ENCODE measurements at places on chromosomes 2 and 18.

- no peak for DNase-seq
Measured at GRCh38 chr2:11579867-11580659, 46.2 kb downstream of the GREB1 start.

GRCh38 chr2:128276878-128277675 lies 41.6 kb downstream of the HS6ST1 start:
- DNase-seq, result no peak

- no peak for DNase-seq
Measured at GRCh38 chr2:211061612-211062296, 505.4 kb downstream of the CPS1 start.

DNA sequence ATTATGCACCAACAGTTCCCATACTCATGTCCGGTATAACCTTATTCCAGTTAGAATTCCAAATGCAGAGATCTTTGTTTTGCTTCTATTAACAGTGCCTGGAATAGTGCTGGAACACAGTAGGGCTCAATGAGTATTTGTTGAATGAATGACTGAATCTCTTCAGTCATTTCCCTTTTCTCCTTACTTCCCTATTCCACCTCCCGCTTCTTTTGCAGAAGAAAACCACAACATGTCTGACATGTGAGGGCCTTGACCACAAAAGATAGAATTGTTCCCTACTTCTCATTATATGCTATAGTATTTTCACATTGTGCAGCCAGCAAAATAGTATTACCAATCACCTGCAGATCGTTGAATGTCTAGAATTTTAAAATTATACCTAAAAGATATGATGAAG lies 19.5 kb upstream of the HNRNPLL start:
- no peak for DNase-seq

- no peak for DNase-seq
Measured at GRCh38 chr2:181367411-181367810, 89.8 kb upstream of the ITGA4 start.

DNA sequence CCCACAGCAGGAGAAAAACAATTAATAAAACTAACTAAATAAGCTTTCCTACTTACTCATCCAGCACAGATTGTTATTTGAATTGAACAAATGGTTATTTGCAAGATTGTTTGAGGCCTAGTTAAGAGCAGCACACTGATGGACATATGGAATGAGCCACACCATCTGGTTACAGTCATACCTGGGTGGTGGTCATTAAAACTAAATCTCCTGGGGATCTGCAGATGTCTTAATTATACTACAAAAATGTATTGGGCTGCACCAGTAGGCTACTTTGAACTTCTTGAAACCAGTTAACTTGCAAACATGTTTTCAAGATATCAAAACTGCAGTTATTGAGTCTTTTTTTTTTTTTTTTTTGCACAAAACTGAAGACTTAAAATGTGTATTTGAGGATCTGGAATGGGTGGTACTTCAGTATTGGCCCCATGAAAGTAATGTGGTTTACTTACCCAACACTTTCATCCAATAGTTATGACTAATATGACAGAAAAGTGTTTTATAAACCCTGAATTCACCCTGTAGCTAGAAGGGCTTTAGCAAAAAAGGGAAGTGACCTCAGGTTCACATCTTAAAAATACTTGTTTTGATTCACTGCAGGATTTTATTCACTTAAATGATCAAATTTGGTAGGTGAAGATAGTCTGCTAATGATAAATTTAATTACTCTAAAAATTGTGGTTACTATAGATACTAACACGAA lies 10.8 kb downstream of the AGFG1 start:
- DNase-seq, result peak; percentile 40

GRCh38 chr18:50461251-50461650 lies 86.4 kb downstream of the SKA1 start:
- DNase-seq, result no peak

- no peak for DNase-seq
Measured at GRCh38 chr18:22102953-22103646, 66.3 kb upstream of the GATA6 start.

DNA sequence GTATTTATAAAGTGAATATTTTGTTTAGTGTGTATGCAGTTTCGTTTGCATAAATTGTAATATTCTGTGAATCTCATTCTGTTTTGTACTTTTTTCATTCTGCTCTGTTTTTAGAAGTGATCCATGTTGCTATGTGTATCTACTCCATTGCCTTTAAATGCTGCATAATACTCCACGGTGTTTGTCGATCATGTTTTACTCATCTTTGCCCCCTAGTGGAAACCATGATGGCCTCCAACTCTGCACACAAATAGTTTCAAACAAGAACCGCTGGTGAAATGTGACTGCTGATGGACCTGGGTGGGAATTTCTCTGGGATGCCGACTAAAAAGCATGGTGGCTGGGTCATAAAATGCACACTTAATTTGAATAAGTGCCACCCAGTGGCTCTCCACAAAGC lies 32.0 kb upstream of the SKOR2 start:
- peak; percentile 42 for DNase-seq

DNA sequence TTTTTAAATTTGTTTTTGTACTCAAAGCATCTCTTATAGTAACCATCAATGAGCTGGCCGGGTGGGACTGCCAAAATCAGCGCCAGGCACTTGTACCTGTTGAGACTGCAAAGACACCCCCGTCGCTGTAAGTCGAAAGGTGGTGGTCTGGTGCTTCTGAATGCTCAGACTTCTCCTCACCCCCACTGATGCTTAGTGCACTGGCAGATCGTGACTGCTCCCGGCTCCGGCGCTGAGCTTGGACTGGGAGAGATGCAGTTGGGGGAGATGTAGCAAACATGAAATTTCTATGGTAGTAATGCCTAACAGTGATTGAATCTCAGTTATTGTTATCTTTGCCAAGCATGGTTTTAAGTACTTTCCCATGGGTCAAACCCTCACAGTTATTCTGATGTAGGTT lies 80.6 kb downstream of the RIF1 start:
- no peak for DNase-seq

- DNase-seq, result peak; percentile 89
Measured at GRCh38 chr2:30026091-30027055, 105.0 kb upstream of the ALK start.

- DNase-seq, result peak; percentile 53
Measured at GRCh38 chr2:28082131-28082530, 191.6 kb downstream of the BABAM2 start.

GRCh38 chr2:240184656-240185055 lies 44.2 kb upstream of the OTOS start:
- DNase-seq, result no peak

GRCh38 chr2:119704670-119705120 lies 25.7 kb downstream of the TMEM177 start:
- DNase-seq, result no peak

DNA sequence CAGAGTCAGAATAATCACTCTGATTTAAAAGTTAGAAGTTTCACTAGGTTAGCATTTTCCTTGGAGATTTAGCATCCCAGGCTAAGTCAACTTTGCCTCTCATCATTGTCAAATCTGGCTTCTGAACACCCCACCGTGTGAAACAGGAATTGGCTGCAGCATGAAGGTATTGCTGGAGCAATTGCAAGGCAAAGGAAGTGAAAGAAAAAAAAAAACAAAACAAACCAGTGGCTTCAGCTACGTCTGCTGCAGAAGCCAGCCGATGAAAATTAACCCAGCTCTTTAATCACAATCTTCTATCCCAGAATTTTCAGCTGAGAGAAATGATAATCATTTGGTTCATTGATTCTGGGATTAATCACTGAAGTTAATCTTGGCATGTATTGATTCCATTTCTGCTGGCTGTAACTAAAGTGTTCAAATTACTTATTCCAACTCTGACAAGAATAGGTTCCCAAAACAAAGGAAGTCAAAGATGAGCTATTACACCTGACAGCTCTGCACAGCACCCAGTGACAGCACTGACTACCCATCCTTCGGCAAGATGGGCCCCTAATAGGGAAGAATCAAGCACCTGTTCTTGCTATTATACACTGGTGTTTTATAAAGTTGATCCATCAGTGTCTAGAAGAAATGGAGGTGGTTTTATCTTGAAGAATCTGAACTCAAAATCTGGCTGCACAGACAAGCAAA lies 42.7 kb upstream of the REG3G start:
- no peak for DNase-seq

DNA sequence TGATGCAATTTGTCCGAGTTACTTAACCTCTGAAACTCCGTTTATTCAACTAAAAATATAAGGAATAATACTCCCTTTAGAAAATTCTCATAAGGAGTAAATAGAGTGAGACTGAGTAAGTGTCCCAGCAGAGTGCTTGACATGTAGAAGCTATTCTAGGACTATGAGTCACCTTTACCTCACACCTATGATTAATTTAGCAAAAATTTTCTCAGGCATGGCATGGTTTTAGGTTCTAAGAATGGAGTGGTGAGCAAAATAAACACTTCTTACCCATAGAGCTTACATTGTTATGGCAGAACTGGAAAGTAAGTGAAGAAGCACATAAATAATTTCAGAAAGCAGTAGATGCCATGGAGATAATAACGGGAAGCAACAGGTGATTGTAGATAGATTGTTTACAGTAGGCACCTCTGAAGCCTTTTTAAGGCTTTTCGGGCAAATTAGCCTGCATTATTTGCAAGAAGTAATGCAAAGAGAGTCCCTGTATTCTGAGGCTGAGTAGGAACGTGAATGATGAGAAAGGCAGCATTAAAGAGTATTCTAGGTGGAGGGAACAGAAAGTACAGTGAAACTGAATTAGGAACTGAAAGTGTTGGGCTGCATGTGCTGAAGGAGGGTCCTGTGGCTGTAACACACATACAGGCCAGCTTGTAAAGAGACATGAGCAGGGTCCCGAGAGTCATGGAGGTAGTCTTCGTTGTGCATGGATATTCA lies 209.2 kb downstream of the ZNF407 start:
- peak; percentile 88 for DNase-seq

- no peak for DNase-seq
Measured at GRCh38 chr2:222043897-222044296, 254.9 kb downstream of the PAX3 start.

DNA sequence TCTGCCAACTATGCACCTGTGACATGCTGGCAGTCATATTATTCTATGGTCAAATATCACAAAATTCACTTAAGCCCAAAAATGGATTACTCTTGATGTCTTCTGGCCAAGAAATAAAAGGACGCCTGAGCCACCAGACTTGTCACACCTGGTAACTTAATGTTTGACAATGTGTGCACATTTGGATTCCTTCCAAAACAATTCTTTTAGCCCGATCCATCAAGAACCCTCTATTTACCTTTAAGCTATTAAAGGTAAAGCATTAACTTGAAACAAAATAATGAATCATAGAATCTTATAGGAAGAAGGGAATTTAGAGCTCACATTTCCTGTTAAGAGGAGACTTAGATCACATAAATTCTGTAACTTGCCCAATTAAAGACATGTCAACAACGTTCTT lies 46.5 kb upstream of the NFU1 start:
- no peak for DNase-seq

DNA sequence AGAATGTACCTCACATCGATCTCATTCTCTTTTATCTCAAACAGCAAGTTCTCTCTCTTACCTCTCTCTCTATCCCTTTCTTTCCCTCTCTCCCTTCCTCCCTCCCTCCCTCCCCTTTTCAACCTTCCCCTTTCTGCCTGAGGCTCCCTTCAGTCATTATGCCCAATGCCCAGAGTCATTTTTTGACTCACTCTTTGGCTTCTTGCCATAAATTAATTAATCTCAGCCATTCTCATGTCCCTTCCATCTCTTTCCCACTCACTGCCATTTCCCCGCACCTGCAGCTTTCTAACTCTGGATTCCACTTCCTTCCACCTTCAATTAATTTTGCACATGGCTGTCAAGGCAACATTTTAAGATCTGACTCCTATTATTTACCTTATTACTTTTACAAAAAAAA lies 60.1 kb downstream of the EVA1A start:
- peak; percentile 75 for DNase-seq

DNA sequence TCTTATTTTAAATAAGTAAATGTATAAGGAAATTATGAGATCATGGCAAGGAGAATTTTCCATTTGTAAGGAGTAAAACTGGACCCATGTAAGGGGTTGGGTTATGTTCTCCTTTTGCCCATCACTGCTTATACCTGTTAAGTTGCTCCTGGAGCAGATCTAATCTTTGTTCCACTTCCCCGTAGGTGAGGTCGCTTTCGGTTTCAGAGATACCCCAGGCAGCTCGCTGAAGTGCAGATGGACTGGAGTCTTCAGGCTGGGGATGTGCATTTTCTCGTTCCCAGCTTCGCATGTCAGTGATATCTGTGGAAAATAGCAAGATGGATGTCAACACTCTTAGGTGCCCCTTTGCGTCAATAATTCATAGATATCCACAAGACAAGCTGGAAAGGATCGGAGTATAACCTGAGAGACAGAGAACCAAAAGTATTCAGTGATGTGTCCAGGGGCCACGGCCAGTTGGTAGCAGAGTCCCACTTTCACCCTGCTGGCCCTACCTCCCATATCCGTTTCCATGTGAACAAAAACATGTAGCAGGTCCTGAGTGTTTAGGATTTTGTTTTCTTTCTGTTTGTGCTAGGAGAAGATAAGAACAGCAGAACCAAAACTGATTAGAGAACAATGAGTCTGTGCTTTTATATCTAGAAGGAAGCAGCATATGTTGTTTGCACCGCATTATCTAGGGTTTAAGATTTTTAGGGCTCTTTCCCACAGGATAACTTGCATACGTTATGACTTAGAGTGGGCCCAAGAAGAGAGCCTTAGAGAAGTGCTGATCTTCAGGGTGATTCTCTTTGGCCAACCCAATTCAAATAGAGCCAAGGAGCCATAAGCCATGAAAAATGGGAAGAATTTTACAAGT lies 36.0 kb downstream of the GCA start:
- no peak for DNase-seq

DNA sequence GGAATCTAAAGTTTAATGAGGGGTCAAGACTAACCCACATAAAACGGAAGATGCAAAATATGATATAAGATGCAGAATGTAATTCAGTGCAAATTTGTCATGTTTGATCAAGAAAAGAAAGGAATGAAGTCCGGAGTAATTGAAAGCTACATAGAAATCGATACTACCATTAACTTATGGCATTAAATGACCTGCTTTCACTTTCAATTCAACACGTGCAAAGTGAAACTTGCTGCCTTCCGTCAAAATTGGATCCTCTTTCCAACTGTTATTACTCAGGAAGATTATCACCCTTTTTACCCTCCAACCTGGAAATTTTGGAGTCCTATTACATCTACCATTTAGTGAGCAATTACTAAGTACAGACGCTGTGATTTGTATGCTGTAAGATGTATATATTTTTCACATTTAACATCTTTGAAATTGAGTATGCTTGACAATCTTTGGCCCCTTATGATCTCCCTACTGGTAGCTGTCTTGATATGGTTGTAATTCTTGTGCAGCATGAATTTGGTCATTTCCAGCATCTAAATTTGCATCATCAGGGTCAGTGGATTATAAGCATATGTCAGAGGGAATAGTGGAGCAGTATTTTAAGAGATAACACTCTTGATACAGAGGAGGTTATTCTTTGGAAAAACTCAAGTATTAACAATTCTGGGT lies 18.6 kb downstream of the UNC80 start:
- DNase-seq, result peak; percentile 25

GRCh38 chr2:69221960-69222751 lies 164.9 kb downstream of the GFPT1 start:
- peak; percentile 60 for DNase-seq

DNA sequence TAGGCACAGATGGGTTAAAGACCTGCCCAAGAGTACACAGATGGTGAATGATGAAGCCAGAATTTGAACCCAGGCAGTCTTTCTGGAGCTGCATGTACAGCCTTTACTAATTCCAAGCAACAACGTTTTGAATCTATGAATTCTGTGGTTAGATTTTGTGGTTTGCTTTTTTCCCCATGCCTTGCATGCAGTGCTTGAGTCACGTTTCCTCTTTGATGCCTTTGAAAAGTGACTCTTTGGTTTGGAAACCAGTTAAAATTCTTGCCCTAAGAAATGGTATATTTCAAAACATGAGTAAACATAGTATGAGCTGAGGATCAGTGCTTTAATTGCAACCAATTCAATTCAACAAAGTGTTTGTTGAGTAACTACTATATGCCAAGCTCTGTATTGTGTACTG lies 48.2 kb upstream of the PPM1B start:
- DNase-seq, result peak; percentile 88

Measured in EL (cell line).